ENCODE measurements at places on chromosomes 5 and 9.

- DNase-seq, result no peak
Measured at GRCh38 chr5:27158171-27158570, 119.8 kb upstream of the CDH9 start.

DNA sequence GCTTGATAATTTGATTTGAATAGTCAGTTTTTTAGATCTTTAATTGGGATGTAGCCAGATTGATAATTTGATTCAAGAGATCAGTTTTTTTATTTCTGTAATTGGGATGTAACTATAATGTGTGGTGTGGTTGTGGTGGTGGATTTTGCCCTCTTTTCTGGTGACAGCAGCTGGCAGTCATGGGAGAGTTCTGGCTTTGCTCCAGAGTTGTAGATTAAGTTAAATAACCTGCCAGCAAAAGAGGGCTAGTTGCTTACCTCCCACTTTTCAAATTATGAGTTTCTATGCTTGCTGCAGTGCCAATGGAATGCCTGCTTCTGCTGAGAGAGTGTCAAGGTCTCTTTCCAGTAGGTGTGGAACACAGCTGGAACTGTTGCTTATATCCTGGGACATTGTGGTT is 315.1 kb downstream of the CCDC171 start:
- no peak for DNase-seq

- peak; percentile 60 for DNase-seq
Measured at GRCh38 chr5:170552621-170553115, 48.8 kb downstream of the KCNIP1 start.

DNA sequence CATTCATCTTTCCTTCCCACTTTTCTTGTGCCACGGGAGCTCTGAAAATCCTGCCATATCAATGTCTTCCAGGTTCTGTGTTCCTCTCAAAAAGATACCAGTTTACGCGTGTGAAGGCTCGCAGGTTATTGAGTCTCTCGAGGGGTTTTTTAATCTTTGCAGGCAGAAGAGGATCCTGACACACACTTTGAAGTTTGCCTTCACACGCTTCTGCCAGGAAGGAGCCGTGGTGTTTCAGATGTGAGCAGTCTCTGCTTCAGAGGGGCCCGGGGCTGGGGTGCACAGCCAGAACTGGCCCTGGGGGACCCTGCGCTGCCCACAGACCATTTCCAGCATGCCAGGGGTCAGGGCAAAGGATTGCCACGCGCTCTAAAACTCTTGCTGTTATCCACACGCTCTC is 167.2 kb downstream of the TTLL11 start:
- no peak for DNase-seq

- DNase-seq, result peak; percentile 78
Measured at GRCh38 chr9:136947955-136948510, 3.0 kb downstream of the C8G start.

DNA sequence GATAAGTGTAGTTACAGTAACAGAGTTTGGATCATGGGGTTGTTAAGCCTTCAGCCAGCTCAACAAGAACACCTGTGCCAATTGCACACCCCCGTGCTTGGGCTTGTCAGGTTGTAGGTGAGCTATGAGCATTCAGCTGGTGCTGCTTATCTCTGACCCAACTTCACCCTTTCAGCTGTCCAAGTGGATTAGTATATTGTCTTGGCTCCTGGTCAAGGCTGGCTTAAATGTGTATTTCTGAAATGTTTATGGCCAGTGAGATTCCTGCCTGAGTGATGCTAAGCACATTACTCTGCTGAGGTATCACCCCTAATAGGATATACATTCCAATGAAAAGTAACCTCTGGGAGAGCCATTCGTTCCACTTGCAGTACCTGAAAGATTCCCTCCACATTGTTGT is 44.2 kb upstream of the LMNB1 start:
- no peak for DNase-seq

DNA sequence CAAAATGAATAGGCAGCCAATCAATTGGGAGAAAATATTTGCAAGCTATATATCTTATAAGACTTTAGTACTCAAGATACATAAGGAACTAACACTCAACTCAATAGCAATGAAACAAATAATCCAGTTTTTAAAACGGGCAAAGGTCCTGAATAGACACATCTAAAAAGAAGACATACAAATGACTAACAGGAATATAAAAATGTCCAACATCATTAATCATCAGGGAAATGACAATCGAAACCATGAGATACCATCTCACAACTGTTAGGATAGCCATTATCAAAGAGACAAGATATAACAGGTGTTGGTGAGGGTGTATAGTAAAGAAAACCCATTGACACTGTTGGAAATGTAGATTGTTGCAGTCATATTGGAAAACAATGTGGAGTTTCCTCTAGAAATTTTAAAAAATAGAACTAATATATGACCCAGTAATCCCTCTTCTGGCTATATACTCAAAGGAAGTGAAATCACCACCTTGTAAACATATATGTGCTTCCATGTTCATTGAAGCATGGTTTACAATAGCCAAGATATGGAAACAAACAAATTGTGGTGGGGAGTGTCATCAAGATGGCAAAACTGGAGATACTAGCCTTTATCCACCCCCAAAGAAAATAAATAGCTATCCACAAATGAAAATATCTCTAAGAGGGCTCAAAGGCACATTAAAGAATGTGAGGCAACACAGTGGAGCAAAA is 13.9 kb upstream of the BTNL3 start:
- no peak for DNase-seq

GRCh38 chr5:40227366-40227765 is 452.3 kb upstream of the PTGER4 start:
- DNase-seq, result no peak

DNA sequence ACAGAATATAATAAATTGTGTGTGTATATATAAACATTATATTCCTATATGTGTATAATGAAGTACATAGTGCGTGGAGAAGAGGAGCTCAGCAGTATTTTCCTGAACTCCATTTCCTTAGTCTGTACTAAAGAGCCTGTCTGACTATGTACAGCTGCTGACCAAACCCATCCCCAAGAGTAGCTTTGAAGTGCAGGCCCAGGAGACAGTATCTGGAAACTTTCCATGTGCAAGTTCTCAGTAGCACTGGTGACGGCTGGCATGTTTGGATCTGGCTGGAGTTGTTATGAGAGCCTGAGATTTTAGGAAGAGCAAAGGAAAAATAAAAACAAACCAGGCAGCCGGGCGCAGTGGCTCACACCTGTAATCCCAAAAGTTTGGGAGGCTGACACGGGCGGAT is 244.2 kb downstream of the RFK start:
- DNase-seq, result no peak

GRCh38 chr5:97162045-97162444 is 19.6 kb upstream of the LIX1 start:
- DNase-seq, result peak; percentile 69

DNA sequence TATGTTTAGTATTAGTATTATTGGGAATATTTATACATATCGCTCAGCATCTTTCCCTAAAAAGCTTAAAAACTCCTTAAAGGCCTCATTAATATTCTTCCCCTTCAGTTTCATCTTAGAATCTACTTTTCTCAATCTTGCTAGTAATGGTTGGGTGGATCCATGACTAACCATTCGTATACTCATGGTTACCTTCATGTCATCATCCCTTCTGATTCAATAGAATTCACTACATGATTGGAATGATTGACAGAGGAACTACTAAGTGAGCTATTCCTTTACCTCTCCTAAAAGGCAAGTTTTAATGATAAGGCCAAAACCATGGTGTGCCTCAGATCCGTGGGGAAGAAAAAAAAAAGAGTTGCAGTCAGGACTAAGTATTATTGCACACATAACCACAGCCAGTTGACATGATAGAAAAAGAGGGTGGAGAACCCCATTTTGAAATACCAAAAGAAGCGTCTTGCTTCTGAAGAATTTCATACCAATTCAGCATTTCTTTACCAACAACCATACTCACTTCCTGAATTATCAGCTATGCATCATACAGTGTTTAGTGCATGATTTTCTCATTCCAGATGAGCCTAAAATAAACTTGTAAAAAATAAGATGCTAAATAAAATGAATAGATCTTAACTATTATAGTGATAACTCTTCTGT is 624.6 kb downstream of the PDE4D start:
- DNase-seq, result no peak

- DNase-seq, result no peak
Measured at GRCh38 chr5:131530706-131531331, 104.2 kb downstream of the RAPGEF6 start.

DNA sequence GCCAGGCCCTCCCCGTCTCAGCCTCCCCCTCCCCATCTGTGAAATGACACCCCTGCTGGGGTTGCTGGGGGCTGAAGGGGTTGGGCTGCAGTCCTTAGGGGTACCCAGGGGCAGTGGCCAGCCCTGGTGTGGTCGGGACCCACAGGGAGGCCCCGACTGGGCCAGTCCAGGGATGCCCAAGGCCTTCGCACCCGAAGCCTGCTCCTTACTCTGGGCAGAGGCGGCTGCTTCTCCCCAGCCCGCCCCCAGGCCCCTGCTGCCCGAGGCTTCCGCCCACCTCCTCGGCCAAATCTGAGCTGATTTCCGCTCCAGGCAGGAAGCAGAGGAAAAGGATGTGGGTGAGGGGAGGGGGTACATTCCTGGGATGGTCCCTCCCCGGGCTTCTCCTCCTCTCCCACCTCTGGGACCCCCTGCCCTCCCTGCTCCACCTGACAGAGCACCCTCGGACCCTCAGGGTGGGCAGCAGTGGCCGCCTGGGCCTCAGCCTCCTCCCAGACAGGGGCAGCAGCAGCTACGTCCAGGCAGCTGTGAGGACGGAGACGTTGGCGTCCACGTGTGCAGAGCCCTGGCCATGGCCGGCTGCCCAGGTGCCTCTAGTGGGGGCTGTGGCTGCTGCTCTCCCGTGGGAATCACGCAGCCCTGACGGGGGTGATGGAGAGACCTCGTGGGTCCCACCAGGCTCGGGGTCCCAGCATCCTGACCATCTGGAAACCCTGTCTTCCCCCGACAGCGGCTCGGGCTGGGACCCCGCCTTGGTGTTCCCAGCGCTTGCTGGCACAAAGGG is 4.2 kb upstream of the NRARP start:
- DNase-seq, result peak; percentile 53

- no peak for DNase-seq
Measured at GRCh38 chr5:171861381-171861780, 75.8 kb downstream of the SMIM23 start.

GRCh38 chr9:129383019-129383560 is 205.0 kb upstream of the IER5L start:
- DNase-seq, result peak; percentile 61

- DNase-seq, result no peak
Measured at GRCh38 chr5:163135849-163136248, 301.5 kb upstream of the CCNG1 start.

GRCh38 chr5:43773478-43773844 is 170.5 kb downstream of the NNT start:
- no peak for DNase-seq

GRCh38 chr9:123724211-123724796 is 205.6 kb downstream of the DENND1A start:
- DNase-seq, result no peak

DNA sequence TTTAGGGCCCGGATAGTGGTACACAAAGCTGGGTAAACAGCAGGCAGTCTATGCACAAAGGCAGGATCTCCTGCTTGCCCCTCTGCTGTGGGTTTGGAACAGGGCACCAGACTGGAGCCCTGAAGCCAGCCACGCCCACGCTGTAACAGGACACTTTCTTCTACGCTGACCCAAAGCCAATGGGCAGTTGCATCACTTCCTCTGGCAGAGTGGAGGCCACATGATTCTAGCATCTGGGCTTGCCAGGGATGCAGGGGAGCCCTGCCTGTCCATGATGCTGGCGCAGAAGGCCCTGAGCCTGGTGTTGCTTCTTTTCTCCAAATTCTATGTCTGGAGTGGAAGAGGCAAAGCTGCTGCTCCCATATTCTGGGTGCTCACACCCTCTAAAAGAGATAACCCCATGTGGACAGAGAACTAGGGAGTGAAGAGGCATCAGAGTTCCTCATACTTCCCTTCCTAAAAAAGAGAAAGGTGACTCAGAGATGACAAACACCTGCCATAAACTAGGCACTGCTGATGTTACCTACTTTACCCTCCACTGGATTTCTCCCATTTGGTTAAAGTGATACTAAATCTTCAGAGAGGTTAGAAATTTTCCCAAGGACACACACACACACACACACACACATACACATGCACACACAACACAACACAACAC is 260.3 kb upstream of the KLF4 start:
- DNase-seq, result peak; percentile 55

- no peak for DNase-seq
Measured at GRCh38 chr9:137428841-137429545, 5.8 kb downstream of the NOXA1 start.

GRCh38 chr5:94361161-94361560 is 257.2 kb downstream of the KIAA0825 start:
- DNase-seq, result no peak

GRCh38 chr5:171706736-171707441 is 78.7 kb upstream of the SMIM23 start:
- DNase-seq, result peak; percentile 14

GRCh38 chr5:131373265-131373664 is 109.4 kb downstream of the CDC42SE2 start:
- no peak for DNase-seq

DNA sequence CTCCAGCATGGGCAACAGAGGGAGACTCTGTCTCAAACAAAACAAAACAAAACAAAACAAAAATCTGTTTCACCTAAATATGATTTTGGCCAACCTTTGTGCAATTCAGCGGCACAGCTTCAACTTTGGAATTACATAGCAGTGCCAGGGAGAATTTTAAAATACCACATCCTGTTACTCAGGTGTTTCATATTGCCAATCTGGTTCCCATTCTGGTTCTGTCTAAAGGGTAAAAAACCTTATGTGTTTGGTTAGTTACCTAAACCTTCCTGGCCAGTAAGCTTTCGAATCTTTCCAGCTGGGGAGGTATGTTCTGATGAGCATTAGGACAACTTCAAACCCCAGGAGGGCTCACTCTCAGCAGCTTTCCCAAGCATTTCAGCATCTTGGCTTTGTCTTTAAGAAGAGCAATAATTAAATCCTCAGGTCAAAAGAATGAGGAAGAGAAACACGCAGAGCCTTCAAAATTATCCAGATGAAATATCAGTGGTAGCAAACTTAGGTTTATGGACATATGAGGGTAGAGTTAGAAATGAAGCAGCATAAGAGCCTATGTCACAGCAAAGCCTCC is 2.7 kb downstream of the DAB2 start:
- DNase-seq, result no peak

DNA sequence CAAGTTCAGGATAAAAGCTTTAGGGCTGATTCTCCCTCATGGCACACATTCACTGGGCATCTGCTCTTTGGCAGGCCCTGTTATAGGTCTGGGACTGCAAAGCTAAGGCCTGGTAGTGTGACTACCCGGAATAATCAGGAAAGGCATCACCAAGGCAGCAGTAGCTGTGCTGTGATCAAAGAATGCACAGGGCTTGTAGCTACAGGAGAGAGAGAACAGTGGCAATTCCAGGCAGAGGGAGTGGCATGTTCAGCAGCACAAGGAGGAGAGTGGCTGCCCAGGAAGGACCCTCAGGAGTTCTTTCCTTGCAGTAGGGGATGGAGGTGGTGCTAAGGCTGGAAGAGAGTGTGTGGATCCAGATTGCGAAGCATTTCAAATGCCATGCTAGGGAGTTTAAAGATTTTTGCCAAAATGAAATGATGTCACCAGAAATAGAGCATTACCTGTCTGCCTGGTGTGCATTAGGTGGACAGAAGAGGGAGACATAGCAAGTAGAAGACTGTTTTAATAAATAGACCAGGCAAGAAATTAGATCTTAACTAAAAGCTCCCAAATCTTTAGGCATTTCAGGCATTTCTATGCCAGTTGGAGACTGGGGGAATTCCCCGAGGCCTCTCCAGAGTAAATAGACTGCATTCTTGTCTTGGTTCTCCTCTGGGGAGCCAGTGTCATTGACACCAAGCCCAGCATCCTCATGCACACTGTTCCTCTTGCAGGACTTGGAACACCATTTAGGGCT is 69.1 kb downstream of the GPR21 start:
- DNase-seq, result no peak
